ENCODE measurements at places on chromosomes 1 and 21.

- DNase-seq = peak; percentile 96
These were observed at the start of gene ZBTB21 for GRCh38 chr21:42009831-42010506. TSS of gene ZBTB21 (minus strand) at chr21:42010360. CDS start at chr21:41994095, 16,265 bp downstream.

- no peak for DNase-seq
These were observed 90.7 kb downstream of the GPR88 start for GRCh38 chr1:100628631-100629081.

GRCh38 chr21:24456358-24456757, 1150.9 kb downstream of the MRPL39 start:
- DNase-seq = no peak

GRCh38 chr1:169550294-169550693, 36.0 kb downstream of the F5 start:
- no peak for DNase-seq

DNA sequence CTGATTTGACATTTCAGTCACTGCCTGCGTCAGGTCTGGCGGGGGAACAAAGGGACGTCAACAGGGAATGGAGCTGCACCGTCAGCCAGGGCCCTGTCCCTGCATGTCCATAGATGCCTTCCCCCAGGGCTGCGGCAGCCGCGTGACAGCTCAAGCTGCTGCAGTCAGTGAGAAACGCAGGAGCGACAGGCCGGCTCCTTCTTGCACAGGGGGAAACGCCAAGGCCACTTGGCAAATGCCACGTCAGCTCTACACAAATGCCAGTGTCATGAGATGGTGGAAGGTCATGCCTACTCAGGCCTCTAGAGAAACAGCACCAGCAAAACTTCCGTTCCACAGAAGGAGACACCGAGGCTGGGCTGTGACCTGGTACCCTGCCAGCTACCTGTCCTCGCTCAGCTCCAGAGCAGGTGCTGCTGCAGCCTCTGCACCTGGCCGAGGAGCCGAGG, 37.7 kb downstream of the SYF2 start:
- DNase-seq = no peak

GRCh38 chr1:46522969-46523320, 28.5 kb downstream of the KNCN start:
- DNase-seq = no peak

Data from NCI-H2107 (cell line).